ENCODE measurements at places on chromosomes 7 and 10.
A peak's percentile ranks its signal among the peaks of the same experiment; 100 is the strongest.

DNA sequence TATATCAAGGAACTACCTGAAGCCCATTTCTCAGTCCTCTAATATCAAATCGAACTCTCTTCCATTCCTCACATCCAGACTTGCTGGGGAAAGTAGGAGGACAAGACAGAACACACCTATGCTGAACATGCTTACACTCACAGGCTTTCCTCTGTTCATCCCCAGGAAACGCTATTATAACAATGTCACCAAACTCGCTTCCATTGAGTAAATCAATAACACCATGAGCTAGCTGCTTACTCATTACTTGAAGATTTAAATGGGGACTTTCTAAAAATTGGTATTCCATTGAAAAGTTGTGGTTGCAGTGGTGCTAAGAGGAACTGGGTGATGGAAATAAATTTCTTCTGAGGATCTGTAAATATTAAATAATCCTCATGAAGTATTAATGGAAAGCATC is 88.8 kb downstream of the SLC25A13 start:
- no peak for DNase-seq
- H3K4me1 ChIP-seq: no peaks in the 10 kb centered on the region
- no peak overlapping the region for H3K27ac ChIP-seq
- H3K27me3 ChIP-seq: no peaks in the 10 kb centered on the region

DNA sequence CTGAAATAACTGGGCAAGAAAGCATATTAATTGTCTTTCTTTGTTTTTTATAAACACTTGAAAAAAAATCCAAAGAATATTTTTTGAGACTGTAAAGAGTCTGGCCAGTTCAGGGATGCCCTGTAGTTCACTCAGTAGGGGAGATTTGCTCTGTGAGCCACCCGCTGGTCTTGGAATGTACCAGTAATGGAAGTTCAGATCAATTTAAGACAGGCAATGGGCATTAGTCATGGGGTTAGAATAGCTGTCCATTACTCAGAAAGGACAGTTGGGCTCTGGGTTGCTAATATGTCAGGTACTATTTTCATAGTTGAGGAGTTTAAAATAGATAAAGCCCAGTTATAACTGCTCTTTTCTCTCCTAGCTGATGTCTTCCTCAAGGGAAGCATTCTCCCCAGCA is 38.7 kb downstream of the A1CF start:
- no peaks in the 10 kb centered on the region for H3K27me3 ChIP-seq
- no peaks in the 10 kb centered on the region for H3K4me1 ChIP-seq
- no peak for DNase-seq
- no peaks in the 10 kb centered on the region for H3K36me3 ChIP-seq
- no peak overlapping the region for H3K4me3 ChIP-seq

GRCh38 chr7:28480595-28480994 is 68.3 kb downstream of the CREB5 start:
- no peaks in the 10 kb centered on the region for H3K4me1 ChIP-seq
- H3K27me3 ChIP-seq: no peaks in the 10 kb centered on the region
- no peak overlapping the region for H3K4me3 ChIP-seq
- H3K27ac ChIP-seq: no peak overlapping the region

DNA sequence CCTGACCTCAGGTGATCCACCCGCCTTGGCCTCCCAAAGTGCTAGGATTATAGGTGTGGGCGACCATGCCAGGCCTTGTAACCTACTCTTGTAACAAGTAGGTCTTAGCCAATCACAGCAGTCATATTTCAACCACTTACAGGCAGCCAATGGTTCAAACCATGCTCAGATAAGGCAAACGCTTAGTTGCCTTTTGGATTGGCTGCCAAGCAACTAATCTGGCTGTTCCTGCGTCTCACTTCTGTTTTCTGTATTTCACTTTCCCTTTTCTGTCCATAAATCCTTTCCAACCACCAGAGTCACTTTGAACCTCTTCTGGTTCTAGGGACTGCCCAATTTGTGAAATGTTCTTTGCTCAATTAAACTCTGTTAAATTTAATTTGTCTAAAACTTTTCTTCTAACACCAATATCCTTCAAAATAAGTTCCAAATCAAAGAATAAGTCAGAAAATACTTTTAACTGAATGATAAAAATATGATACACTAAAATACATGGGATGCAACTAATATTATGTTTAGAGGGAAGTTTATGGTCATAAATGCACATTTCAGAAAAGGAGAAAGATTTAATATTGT is 19.1 kb upstream of the PRF1 start:
- H3K36me3 ChIP-seq: no peaks in the 10 kb centered on the region
- no peaks in the 10 kb centered on the region for H3K4me1 ChIP-seq
- DNase-seq: no peak
- H3K27ac ChIP-seq: no peak overlapping the region
- no peaks in the 10 kb centered on the region for H3K27me3 ChIP-seq
- no peak overlapping the region for H3K4me3 ChIP-seq

DNA sequence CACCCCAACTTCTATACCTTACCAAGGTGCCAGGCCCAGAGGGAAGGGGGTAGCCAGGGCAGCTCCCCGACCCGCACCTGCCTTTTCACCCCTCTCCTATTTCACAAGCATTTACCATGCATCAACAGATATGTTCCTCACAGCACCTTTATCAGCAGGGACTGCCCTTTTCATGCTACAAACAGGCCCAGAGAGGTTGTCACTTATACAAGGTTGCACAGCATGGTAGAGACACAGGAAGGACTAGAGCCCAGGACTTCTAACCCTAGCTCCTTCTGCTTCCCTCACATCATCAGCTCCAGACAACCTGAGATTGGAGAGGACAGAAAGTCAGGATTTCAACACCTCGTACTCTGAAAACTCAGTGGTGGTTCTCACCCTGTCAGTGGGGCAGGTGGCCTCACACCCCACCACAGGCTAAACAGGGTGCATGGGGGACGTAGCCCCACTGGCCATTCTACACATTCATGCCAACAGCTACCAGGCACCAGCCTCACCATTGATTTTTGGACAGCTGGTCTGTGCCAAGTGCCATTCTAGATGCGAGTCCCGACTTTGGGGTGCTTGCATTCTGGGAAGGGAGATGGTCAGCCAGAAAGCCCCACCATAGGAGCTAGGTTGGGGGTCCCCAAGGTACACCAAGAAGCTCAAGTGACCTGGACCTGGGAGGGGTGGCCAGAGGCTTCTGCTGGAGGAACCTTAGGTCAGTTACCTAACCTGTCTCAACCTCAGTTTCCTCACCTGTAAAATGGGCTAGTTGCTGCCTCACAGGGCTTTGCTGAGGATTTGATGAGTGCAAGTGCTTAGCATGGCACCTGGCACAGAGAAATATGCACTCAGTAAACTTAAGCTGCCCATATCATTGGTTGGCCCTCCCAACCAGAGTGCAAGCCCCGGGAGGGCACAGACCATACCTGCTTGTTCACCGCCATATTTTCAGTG is 38.4 kb downstream of the CHST3 start:
- peak overlapping the region; percentile 77 for H3K27ac ChIP-seq
- H3K27me3 ChIP-seq: no peaks in the 10 kb centered on the region
- H3K4me1 ChIP-seq: peaks cover 38% of the 10 kb centered on the region
- no peak overlapping the region for H3K4me3 ChIP-seq

- H3K4me1 ChIP-seq: no peaks in the 10 kb centered on the region
- no peaks in the 10 kb centered on the region for H3K27me3 ChIP-seq
- H3K27ac ChIP-seq: no peak overlapping the region
- DNase-seq: no peak
- H3K36me3 ChIP-seq: no peaks in the 10 kb centered on the region
Measured at GRCh38 chr10:97937928-97938327, 88.3 kb downstream of the GOLGA7B start.

- no peaks in the 10 kb centered on the region for H3K27me3 ChIP-seq
- H3K4me1 ChIP-seq: no peaks in the 10 kb centered on the region
- H3K4me3 ChIP-seq: no peak overlapping the region
Measured at GRCh38 chr10:85594239-85594638, 772.4 kb downstream of the GRID1 start.

GRCh38 chr10:4947039-4947634 is 16.1 kb upstream of the AKR1C1 start:
- H3K4me3 ChIP-seq: no peak overlapping the region
- peak overlapping the region; percentile 94 for H3K27ac ChIP-seq
- peaks cover 19% of the 10 kb centered on the region for H3K4me1 ChIP-seq
- H3K27me3 ChIP-seq: no peaks in the 10 kb centered on the region
- no peaks in the 10 kb centered on the region for H3K36me3 ChIP-seq

DNA sequence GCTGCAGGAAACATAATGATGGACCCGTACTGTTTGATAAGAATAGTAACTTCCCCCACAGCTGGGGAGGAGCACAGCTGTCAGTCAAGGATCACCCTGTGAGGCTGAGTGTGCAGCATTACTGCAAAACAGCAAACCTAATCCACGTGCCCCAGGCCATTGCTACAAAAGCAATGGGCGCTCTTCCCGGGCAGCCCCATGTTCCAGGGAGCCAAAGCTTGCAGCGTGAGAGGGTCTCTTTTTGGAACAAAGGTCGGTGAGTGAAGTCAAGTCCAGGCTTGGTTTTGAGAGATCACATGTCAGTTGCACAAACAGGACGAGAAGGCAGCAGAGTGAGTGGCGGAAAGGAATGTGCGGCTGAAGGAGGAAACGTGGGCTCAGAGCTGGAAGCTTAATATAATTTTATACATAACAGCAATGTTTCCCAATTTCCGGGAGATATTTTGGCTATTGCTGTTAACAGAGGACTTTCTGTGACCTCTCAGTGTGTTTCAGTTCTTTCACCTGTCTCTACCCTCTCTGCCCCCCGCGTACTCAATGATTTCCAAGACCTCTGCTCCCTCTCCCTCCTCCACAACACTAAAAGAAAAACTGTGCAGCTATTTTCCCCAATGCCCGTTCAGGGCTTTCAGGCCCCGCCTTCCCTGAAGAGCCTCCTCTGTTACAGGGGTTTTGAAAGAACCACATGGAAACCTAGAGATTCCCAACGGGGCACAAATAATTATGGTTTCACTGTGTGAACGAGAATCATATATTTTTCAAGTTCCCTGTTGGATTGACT is 128.9 kb downstream of the MTPAP start:
- peak overlapping the region; percentile 39 for H3K27ac ChIP-seq
- peak overlapping the region; percentile 47 for H3K4me3 ChIP-seq
- no peak for DNase-seq
- no peaks in the 10 kb centered on the region for H3K36me3 ChIP-seq

GRCh38 chr10:114990991-114991390 is 53.0 kb downstream of the TRUB1 start:
- H3K36me3 ChIP-seq: no peaks in the 10 kb centered on the region
- no peak overlapping the region for H3K27ac ChIP-seq
- no peaks in the 10 kb centered on the region for H3K27me3 ChIP-seq

DNA sequence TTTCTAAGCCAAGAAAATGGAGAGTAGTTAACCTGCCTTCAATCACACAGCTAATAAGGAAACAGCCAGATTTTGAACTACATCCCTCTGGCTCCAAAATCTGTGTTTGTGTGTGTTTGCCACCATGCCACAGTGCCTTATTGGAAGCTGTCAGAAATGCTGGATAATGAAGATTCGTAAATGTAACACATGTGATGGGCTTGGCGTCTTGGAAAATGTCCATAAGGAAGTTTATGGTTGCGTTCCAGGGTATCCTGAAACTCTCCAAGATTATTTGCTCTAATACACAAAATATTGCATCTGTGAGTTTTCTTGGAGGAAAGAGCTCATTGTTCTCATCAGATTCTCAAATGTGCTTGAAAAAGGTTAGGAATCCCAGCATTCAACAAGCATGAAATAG is 22.7 kb downstream of the MYOF start:
- no peak overlapping the region for H3K4me3 ChIP-seq
- H3K27me3 ChIP-seq: no peaks in the 10 kb centered on the region
- no peak for DNase-seq
- H3K4me1 ChIP-seq: peaks cover 64% of the 10 kb centered on the region

DNA sequence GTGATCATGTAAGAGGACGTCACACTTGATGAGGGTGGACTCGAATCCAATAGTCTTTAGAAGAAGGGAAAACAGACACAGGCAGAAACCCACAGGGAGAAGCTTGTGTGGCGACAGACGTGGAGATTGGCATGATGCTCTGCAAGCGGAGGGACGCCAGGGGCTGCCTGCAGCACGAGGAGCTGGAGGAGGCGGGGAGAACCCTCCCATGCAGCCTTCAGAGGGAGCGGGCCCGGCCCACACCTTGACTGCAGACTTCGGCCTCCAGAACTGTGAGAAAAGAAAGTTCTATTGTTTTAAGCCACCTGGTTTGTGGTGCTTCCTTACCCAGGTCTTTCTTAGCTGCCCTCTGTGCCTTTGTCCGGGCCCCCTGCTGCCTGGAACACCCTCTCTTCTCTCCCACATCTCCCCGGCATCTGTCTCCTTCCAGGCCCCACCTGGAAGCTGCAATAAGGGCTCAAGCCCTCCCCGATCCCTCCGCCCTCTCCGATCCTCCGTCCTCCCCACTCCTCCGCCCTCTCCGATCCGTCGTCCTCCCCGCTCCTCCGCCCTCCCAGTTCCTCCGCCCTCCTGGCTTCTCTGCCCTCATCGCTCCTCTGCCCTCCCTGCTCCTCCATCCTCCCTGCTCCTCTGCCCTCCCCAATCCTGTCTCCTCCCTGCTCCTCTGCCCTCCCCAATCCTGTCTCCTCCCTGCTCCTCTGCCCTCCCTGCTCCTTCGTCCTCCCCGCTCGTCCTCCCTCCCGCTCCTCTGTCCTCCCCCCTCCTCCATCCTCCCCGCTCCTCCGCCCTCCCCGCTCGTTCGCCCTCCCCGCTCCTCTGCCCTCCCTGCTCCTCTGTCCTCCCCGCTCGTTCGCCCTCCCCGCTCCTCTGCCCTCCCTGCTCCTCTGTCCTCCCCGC is 17.4 kb upstream of the PRKAG2 start:
- H3K27ac ChIP-seq: no peak overlapping the region
- H3K27me3 ChIP-seq: no peaks in the 10 kb centered on the region
- H3K4me3 ChIP-seq: no peak overlapping the region
- H3K36me3 ChIP-seq: no peaks in the 10 kb centered on the region
- peak; percentile 38 for DNase-seq

GRCh38 chr10:33927347-33927746 is 592.9 kb upstream of the NRP1 start:
- H3K36me3 ChIP-seq: no peaks in the 10 kb centered on the region
- no peaks in the 10 kb centered on the region for H3K27me3 ChIP-seq
- H3K4me1 ChIP-seq: no peaks in the 10 kb centered on the region

DNA sequence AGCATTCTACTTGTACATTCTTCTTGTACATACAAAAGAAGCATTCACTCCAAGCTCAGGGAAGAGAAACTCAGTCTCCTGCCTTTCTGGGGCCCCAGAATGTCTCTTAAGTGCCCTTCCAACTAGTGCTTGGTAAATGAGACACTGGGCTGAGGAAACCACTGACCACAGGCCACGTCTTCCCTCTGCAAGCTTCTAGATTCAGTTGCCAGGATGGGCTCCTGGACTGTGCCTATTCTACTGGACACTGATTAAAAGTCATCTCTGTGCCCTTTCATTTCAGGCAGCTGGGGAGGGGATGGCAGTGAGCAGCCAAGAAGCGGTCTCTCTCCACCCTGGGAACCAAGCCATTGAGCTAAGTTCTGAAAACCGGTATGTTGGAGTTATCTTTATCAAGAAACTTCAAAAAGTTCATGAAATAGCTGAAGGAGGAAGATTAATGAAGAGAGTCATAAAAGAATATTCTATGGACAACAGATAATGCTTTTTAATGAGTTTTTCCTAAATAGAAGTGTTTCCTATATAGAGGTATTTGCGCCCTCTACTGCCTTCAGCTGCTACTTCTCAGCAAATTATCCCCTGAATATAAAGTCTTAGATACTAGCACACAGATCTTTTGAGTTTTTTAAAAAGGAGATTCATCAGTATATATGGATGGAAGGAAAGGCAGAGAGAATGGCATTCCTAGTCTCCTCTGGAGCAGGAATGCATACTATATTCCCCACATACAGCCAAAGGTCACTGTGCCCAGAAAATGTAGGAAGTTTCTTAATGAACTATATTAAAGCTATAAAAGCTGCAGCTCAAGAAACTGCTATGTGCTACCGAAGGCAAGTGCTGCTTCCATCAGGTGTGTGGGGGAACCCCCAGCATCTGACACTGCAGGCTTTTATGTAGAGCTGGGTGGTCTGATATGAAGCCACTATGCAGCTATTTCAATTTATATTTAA is 8.4 kb upstream of the IFIT1B start:
- no peaks in the 10 kb centered on the region for H3K36me3 ChIP-seq
- no peak overlapping the region for H3K4me3 ChIP-seq
- no peak for DNase-seq
- H3K27me3 ChIP-seq: no peaks in the 10 kb centered on the region

Measured in ascending aorta (tissue), 2 donors.